NCI-H1092 (cell line): ENCODE measurements at places on chromosomes 11 and 22.

- no peak for DNase-seq
Observed at GRCh38 chr11:124748481-124749343, 3.3 kb downstream of the VSIG2 start.

- DNase-seq, result no peak
Observed at GRCh38 chr11:89321401-89321800, 143.7 kb downstream of the TYR start.

- no peak for DNase-seq
Observed at GRCh38 chr11:15772547-15772946, 583.8 kb downstream of the SOX6 start.

GRCh38 chr11:125999234-125999880 is 53.5 kb downstream of the VSIG10L2 start:
- no peak for DNase-seq

- DNase-seq, result no peak
Observed at GRCh38 chr11:115528225-115528624, 24.0 kb upstream of the CADM1 start.

GRCh38 chr22:27278946-27279345 is 522.6 kb downstream of the MN1 start:
- no peak for DNase-seq

DNA sequence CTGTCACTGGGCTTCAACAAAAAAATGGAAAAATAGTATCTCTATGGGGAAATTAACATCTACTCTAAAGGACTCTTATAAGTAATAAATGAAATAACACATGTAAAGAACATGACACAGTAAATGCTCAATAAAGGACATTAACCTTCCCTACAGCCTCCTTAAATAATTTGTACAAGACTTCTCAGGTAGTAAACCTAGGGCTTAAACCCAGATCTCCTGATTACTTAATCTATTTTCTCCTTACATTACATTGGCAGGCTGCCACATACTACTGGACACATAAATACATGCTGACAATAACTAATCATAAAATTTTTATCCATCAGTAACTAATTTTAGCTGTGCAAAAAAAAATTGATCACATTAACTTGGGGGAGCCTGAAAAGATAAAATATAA is 4.9 kb downstream of the AMBRA1 start:
- DNase-seq, result no peak

DNA sequence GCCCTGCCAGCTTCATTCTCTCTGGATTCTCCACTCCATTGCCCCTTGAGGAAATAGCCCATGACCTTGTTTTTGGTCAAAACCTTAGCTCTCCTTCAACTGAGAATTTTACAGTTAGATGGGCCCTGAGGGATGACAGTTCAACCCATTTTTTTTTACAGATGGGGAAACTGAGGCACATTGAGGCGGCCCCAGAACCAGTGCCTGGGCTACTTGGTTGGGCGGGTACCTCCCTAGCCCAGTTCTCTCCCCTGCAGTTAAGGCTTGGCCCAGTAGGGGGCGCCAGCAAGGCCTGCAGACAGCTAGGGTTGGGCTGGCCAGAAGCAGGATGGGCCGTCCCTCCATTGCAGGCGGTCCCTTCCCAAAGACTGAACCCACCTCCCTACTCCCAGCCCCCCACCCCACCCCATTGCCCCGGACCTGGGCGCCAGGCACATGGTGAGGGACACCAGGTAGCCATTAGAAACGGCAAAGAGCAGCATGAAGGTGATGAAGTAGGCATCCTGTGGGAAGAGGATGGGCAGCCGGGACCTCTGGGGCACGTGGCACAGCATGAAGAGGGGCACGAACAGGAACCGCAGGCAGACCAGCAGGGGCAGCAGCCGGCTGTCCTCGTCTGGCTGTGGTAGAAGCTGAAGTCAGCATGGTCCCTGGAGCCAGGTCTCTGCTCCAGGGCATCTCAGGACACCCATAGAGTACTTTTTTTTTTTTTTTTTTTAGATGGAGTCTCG is 7.6 kb downstream of the SLC29A2 start:
- DNase-seq, result peak; percentile 18

- no peak for DNase-seq
Observed at GRCh38 chr11:64098318-64098831, 62.6 kb downstream of the FLRT1 start.

GRCh38 chr22:20582520-20583361 is 75.3 kb downstream of the MED15 start:
- no peak for DNase-seq

DNA sequence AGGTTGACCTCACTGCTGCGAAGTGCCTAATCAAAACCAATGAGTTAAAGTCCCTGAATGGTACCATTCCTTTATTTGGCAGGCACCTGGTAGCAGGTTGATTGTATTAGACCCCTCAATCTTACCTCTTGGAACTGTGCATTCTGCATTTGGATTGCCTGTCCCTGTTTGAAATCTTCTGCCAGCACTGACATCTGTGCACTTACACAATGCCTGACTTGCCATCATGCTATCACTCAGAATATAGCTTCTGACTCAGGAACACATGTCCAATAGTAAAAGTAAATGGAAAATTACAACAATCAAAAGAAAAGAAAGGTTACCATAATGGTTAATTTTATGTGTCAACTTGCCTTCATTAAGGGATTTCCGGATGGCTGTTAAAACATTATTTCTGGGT is 366.0 kb upstream of the PDGFD start:
- no peak for DNase-seq
